Endothelial cell (in vitro differentiated cells): ENCODE measurements at places on chromosomes 5 and 9.

GRCh38 chr5:149224282-149224681 is 47.4 kb upstream of the AFAP1L1 start:
- no peak for DNase-seq

DNA sequence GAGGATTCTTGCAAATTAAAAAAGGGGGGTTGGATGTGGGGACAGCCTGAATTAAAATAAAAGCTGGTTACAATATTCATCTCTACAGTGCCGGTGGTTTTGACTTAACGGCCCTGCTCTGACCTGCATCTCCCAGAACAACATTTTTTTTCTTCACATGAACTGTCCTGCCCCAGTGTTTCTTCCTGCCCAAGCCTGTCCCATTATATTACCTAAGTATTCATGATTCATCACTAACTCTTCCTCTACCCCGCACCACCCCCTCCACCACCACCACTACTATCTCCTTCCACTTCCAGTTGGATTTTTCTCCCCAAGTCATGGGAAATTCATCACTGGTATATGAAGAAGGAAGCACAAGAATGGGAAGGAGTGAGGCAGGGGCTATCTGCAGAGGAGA is 90.1 kb downstream of the ZFAND5 start:
- DNase-seq: no peak

GRCh38 chr9:101480386-101480785 is 44.8 kb upstream of the ALDOB start:
- no peak for DNase-seq

GRCh38 chr9:122051351-122052321 is 41.5 kb downstream of the TTLL11 start:
- DNase-seq: no peak

DNA sequence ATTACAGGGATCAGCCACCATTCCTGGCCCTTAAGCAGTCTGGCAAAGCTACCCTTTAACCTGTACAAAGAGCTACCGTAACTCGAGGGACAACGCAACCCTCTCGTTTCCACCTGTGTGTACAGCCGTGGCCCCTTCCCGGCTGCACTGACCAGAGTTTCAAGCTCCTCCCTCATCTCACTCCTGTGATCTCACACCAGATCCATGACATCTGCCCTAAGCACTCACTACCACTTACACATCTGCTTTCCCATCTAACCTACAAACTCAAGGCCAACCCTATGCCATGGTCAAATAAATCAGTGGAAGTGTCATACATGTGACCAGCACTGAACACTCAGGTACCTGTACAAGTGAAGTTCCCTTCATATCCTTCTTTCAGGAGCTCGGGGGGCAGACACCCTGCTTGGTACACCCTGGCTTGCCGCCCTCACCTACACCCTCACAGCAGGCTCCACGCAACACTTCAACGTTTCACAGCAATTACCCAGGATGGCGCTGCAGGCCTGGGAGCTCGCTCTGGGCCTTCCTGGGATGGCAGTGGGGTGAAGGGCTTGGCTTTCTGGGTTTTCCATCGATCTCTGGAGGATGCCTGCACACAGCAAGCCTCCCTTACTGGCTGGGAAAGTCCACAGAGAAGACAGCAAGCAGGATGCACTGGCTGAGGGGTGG is 61.7 kb downstream of the PRRT1B start:
- no peak for DNase-seq

DNA sequence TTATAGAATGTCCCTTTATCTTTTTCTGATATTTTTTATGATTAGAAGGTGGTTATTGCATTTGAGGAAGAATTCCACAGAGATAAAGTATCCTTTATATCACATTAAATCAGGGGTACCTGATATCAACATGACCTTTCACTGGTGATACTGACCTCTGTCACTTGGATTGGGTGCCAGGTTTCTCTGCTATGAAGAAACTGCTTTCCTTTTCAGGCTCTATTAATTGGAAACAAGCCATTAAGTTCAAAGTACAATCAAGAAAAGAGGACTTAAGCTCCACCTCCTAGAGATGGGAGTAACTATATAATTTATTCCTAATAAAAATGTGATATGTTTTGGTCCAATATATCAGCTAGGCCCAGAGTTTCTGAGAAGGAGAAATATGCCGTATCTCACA is 514.6 kb upstream of the TYRP1 start:
- no peak for DNase-seq

GRCh38 chr5:2736872-2737271 is 14.6 kb downstream of the IRX2 start:
- DNase-seq: no peak

GRCh38 chr5:95870105-95870672 is 47.7 kb upstream of the GLRX start:
- DNase-seq: no peak

- DNase-seq: no peak
Observed at GRCh38 chr9:15205632-15206420, 101.2 kb downstream of the TTC39B start.

DNA sequence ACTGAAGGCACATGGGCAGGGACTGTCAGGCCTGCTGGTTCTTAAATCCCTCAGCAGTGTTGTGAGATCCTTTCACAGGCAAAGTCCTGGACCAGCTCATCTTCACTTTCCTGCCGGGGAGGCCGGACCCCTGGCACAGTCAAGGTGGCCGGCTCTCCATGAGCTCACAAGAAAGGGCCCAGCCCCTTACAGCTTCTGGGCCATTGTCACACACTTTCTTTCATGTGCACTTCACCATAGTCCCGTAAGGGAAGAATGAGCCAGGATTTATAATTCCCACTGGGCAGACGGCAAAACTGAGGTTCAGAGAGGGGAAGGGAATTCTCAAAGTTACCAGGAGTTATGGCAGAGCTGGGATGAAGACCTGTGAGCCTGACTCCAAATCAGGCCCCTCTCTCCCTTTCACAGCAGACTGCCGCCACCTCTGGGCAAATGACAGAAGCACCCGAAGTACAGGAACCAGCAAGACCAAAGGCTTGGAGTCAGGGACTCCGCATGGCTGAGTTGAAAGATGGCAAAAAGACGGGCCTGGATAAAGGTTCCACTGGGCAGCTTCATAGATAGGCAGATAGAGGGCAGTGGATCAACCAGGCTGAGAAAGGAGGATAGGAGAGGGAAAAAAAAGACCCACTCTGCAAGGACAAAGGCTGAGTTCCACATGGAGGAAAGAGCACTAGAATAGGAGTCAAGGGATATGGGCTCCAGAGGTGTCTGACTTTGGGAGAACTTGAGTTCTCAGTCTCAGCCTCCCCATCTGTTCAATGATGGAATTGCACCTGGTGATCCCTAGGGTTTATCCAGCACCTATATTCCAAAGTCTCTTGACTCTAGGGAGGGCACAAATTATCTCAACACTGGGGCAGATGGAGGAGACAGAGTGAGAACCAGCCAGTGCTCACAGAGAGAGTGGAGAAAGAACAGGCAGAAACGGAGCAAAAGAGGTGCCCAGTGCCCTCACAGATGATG is 128.7 kb downstream of the PAX5 start:
- DNase-seq: no peak

GRCh38 chr5:167233507-167234220 is 1057.8 kb upstream of the WWC1 start:
- no peak for DNase-seq

- no peak for DNase-seq
Observed at GRCh38 chr9:110287289-110287680, 31.0 kb upstream of the TXN start.

DNA sequence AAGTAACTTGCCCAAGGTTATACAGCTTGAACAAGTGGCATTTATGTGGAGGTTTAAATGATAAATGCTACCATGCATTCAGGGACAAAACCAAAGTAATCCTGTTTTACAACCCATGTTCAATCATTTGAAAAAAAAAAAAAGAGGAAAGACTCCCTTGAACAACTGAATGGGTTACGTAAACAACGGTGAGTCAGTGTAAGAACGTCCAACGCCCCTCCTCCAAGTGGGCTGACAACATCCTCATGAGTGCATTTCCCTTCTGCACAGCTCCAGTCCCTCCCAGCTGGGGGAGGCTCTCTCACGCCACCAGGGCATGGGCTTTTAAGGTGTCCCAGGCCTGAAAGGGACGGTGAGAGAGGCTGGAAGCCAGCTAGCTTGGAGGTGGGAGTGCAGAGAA is 90.0 kb downstream of the PRRT1B start:
- DNase-seq: peak; percentile 70

GRCh38 chr9:71709384-71709783 is 58.9 kb downstream of the CEMIP2 start:
- no peak for DNase-seq
